ENCODE measurements at places on chromosomes 6 and 20. TPM values are rescaled to one million over a fixed set of nuclear protein-coding genes. Genes with fewer than 3 reads are reported as not detected.

DNA sequence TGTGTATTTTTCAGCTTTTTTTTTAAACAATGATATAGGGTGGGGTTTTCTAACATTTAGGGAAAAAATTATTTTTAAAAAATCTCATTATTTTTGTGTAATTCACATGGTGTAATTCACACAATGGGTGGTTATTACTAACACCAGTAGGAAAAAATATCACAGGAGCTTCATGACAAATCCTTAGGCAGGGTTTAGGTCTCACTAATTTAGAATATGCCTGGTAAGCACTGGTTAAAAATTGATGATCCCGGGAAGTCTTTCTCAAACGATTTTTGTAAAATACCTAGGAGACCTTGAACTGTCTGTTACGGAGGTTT, 29.5 kb upstream of the ZNF217 start:
- DNase-seq = no peak

The SERPINB6 gene
- 38.7 TPM for total RNA-seq

The OR12D3 gene
- total RNA-seq = not detected

The TSHZ2 gene
- 1.3 TPM for total RNA-seq

GRCh38 chr6:51250317-51250716, 431.6 kb downstream of the TFAP2B start:
- DNase-seq = no peak

DNA sequence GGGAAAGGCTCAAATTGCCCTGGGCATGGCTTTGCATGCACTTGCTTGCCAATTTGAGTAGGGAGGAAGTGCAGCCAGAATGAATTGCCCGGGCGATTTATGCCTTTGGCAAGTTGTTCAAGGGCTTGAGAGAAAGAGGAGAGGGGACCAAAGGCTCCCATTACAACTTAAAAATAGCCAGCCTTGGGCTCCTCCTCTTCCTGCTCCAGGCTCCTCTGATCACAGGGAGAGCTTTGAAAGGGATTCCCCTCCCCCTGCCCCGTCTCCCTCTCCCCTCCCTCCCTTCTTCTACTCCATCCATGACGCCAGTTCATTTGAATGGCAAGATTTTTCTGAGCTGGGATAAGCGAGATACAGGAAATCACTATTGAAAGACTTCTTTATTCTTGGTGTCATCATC, 304.9 kb upstream of the JAG1 start:
- no peak for DNase-seq

The LY6G6D gene
- not detected for total RNA-seq

DNA sequence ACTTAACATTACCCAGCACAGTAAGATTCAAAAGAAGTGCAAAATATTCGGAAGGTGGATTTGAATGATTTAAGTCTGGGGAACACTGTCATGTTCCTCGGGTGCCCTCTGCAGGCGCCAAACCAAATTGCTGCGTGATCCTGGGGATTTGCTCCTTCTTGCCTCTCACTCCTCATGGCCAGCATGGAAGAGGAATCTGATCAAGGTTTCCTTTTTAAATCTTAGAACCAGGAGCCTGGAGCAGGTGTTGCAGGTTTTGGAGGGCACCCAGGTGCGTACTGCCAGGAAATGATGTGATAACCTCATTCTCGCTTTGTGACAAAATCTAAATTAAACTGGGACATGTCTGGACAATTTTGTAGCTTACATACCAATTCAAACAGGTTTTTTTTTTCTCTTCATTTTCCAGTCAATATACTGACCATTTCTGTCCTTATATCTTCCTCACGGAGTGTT, 8.1 kb upstream of the PFDN4 start:
- DNase-seq = peak; percentile 64

The PLN gene
- not detected for total RNA-seq

GRCh38 chr20:45311589-45312211, 3.6 kb upstream of the MATN4 start:
- peak; percentile 76 for DNase-seq

The STX11 gene
- total RNA-seq = 6.3 TPM

DNA sequence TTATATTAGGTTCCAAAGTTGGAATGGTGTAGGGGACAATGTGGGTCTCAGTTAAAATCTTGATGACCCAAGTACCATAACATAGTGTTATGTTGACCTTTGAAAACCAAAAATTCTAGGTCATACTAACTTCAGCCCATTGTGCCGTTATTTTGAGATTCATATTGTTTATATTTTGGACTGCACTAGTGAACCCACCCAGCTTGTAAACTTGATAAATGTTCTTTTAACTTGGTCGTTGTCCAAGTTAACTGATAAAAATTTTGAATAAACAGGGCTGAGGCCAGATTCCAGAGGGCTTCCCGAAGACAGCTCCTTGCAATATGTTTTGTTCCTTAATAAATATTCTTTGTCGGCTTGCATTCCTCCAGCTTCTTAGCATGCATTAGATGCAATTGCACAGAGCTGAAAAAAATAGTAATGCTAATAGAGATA, 90.3 kb downstream of the BCAS1 start:
- no peak for DNase-seq

DNA sequence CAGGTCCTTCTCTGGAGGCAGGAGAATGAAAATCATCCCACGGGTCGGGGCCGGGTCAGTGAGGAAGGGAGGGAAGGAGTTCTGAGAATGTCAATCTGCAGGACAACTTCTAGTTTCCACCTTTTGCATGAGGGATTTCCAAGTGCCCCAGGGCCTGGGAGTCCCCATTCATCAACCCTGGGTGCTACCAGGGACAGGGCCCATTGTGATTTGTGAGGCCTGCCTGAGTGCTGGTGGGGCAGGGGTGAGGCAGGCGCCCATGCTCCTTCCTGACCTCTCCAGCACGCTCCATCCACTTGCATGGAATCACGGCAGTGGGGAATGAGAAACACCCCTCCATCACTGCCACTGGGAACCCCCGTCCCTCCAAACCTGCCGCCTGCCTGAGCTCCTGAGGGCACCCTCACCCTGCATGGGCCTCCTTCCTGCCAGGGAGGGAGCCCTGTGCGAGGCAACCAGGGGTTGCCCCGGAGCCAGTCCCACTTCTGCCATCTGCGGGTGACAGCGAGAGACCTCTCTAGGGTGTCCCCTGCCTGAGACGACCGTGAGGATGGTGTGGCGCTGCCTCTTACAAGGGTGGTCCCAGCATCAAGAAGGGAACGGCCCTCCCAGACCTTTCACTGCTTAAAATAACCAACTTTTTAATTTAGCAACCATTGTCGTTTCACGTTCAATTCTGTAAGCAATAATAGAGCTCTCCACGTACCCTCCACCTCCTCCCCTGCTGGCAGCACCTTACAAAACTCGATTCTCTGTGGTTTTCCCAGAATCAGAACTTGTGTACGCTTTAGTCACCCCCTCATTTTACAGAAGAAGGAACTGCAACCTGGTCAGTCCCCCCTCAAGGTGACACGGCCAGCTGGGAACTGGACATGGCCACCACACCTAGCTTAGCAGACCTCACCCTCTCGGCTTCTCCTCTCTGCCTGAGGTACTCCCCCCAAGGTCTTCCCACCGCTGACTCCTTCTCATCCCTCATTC, 28.6 kb downstream of the PMEPA1 start:
- no peak for DNase-seq

- no peak for DNase-seq
These were observed 103.4 kb upstream of the AHI1 start for GRCh38 chr6:135600931-135601330.

The CARMIL1 gene
- 13.4 TPM for total RNA-seq

The PAK5 gene
- 0.46 TPM for total RNA-seq

DNA sequence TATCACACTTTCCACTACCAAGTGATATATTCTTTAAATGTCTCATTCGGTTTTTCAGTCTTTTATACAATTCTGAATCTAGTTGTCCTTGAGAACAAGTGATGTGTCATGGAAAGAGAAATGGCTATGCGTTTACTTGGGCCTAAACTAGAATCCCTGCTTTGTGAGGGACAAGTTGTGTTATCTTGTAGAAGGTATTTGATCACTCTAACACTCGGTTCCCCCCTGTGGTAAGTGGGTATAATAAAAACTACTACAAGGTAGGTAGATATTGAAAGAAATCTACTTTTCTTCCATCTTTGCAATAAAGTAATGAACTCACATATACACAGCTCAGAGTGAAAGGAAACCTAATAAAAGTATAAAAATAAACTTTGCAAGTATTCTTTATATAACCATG, 108.9 kb downstream of the MANEA start:
- DNase-seq = no peak

DNA sequence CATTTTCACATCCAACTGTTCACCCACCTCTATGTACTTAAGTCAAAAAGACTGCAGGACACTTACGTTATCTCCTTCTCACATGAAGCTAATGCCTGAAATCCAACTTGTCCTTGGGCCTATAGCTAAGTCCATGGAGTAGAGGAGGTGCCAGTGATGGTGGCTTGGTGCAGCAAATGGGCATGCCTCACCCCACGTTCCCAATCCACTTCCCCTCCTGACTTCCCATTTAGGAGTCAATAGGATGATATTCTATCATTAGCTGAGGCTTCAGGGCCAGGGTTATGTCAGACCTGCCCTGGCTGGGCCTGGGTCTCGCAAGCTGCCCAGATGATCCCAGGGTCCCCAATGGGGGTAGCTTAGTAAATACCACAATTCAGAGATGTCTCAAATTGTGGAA, 410.4 kb downstream of the MAFB start:
- DNase-seq = no peak

DNA sequence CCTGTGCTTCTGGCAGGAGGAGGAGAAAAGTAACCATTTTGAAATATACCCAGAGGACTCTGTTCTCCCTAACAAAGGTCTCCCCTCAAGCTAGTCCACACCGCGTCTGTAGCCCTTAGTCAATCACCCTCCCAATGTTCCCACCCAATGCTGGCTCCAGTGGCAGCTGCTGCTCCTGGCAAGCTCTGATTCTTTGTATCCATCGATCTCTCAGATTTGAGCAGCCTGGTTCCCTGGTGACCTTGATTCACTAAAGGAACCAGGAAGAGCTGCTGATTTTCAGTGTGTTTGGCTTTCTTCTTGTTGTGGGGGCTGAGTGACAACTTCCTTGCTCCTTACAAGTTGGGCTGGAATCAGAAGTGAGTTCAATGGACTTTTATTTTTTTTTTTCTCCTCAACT, 68.5 kb downstream of the FOXC1 start:
- no peak for DNase-seq

GRCh38 chr6:41646026-41646795, 7.9 kb downstream of the MDFI start:
- DNase-seq = no peak

The MSH5 gene
- total RNA-seq = 20.9 TPM

- DNase-seq = no peak
These were observed 143.5 kb downstream of the FLRT3 start for GRCh38 chr20:14193885-14194284.

The SYCP2 gene
- 1.7 TPM for total RNA-seq

DNA sequence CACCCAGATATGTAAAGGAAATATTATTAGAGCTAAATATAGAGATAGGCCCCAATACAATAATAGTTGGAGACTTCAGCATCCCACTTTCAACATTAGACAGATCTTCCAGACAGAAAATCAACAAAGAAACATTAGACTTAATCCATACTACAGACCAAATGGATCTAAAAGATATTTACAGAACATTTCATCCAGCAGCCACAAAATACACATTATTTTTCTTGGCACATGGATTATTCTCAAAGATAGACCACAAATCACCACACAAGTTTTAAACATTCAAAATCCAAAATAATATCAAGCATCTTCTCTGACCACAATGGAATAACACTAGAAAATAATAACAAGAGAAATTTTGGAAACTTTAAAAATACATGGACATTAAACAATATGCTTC, 1159.1 kb upstream of the CITED2 start:
- no peak for DNase-seq

GRCh38 chr20:38878866-38879265, 47.4 kb upstream of the FAM83D start:
- DNase-seq = no peak

The RAET1L gene
- total RNA-seq = 0.36 TPM

- DNase-seq = peak; percentile 94
These were observed 245.0 kb downstream of the ARID1B start for GRCh38 chr6:157021993-157022740.

The AVP gene
- not detected for total RNA-seq

The APCDD1L gene
- 2.8 TPM for total RNA-seq

DNA sequence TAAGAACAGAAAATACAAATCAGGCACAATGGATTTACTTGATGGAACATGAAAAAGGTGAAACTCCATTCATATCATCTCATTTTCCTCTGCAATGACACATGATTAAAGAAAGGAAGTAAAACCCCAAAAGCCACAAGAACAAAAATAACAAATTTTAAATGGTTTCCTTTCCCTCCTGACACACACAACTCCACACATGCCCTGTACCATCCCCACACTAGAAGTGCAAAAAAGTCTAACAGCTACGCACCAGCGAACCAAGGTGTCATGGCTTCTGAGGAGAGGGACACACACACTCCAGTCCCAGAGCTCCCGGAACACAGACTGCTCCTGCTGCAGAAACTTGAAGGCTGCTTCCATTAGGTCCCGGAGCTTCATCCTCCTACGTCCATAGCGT, 25.3 kb downstream of the MDN1 start:
- DNase-seq = no peak

The OR2H2 gene
- total RNA-seq = not detected

- no peak for DNase-seq
These were observed 236.6 kb downstream of the SLC24A3 start for GRCh38 chr20:19449051-19449450.

The DLL1 gene
- 2.8 TPM for total RNA-seq

DNA sequence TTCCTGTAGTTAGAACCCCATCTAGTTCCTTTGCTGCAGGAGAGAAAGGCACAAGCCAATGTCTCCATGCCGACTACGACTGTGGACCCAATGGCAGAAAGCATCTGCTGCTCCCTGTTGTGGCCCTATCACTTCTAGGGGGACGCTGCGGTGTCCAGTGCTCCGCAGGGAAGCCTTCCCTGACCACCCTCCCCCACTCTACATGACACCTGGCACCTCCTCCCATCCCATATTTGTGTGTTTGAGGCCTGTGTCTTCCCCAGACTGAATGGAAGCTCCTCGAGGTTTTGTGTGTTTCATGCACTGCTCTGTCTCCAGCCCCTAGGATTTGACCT, 159.5 kb downstream of the DTNBP1 start:
- no peak for DNase-seq

DNA sequence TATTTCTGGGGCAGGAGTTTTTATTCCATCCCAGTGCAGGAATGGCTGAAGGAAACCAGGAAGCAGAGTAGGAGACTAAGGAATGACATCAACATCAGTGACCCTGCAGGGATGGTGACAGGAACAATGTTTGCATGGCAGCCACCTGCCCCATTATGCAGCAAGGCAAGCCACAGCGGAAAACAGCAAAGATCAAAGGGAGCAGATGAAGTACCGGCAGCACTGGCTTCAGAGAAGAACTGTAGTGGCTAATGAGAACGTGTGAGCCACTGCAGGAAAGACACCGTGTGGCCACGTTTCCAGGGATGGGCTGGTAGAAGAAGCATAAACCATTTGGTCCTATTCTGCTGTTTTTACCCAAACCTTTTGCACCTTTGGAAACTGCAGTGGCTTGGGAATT, 52.9 kb upstream of the TAB2 start:
- no peak for DNase-seq

- no peak for DNase-seq
These were observed 17.6 kb upstream of the KIAA1755 start for GRCh38 chr20:38278131-38278530.

Data from Daoy (cell line).